ENCODE measurements at places on chromosomes 6 and 20.

- no peak for DNase-seq
Measured at GRCh38 chr6:169575365-169575764, 126.5 kb downstream of the WDR27 start.

GRCh38 chr6:147716434-147716833 is 207.9 kb downstream of the SAMD5 start:
- DNase-seq: no peak

DNA sequence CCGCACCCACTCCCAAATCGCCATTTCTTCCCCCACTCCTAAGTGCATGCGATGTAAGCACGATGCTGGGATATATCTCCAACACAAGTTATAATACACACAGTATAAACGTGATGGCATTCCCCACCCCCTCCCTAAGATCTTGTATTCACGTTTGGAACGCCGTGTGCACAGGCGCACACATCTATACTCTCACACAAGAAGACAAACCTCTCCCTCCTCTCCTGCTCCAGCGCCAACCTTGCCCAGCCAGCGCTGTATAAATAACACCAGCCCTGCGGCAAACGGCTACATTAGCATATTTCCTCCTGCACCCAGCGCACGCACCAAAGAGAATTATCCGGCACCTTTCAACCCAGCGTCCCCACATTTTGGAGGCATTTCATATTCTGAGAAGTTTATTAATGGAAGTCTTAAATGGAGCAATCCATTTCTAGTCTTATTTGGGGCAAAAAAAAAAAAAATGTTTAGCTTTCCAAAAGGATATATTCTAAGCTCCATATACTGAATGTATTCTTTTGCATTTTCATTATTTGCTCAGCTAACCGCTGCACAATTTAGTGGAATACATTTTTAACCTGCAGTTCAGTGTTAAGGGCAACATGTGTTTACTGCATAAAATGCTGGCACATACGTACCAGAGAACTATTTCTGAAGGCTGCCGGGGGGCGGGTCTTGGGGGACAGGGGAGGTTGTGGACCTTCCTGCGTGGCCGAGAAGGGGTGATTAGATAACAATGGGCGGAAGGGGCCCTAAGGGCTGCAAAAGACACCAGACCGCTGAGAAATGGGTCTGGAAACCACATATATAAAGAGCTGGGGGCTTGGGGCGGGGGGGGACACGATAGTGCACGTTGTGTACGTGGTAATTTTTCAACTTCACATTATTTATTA is 1.1 kb upstream of the SLC22A23 start:
- DNase-seq: no peak

DNA sequence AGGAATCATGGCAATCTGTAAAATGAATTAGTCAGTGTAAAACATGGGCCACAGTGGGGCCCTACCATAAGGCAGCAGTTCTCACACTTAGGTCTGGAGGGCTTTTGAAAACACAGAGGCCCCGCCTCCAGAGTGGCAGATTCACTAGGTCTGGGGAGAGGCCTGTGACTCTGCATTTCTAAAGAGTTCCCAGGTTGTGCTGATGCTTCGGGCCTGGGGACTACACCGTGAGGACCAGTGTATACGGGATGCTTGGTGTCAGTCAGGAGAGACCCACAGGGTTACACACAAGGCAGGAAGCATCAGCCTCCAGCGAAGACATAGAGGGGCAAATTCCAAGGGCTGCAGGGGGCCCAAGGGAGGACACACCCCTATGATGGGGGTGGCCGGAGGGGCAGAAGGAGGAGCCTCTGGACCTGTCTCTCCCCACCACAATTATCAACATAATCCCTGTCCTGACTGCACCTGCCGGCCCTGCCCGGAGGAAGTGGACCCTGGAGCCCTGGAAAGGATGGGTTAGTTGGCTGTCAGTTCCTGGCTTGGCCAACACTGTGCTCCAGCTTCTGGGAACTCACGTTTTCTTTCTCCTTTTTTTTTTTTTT is 46.7 kb downstream of the FGD2 start:
- DNase-seq: no peak

- DNase-seq: no peak
Measured at GRCh38 chr6:34508425-34508824, 42.5 kb downstream of the PACSIN1 start.

- DNase-seq: no peak
Measured at GRCh38 chr6:15358579-15359327, 112.9 kb downstream of the JARID2 start.
